ENCODE measurements at places on chromosomes 7 and 10. TPM values are rescaled to one million over a fixed set of nuclear protein-coding genes. Genes with fewer than 3 reads are reported as not detected.

The TRIM50 gene
- total RNA-seq = not detected

The WEE2 gene
- total RNA-seq = not detected

The TRIP6 gene
- total RNA-seq = 66.7 TPM

The CUEDC2 gene
- 43.6 TPM for total RNA-seq

The TRPV6 gene
- total RNA-seq = not detected

The SPDYE9 gene
- not detected for total RNA-seq

The ASIC3 gene
- total RNA-seq = 0.26 TPM

The ZNF277 gene
- 35.6 TPM for total RNA-seq

The IFIT2 gene
- total RNA-seq = 9.5 TPM

The ANKRD61 gene
- total RNA-seq = 0.13 TPM

The FZD1 gene
- 24.2 TPM for total RNA-seq

The NRG3 gene
- total RNA-seq = not detected

The PARD3 gene
- total RNA-seq = 51.8 TPM

The RAB19 gene
- not detected for total RNA-seq

The TRPV5 gene
- not detected for total RNA-seq

Data from smooth muscle cell of the pulmonary artery (primary cell).